ENCODE measurements at places on chromosomes 2 and 18. TPM values are rescaled to one million over a fixed set of nuclear protein-coding genes. Genes with fewer than 3 reads are reported as not detected.

The TMEM131 gene
- 48.1 TPM for polyA plus RNA-seq

GRCh38 chr18:44458777-44459176 lies 221.9 kb upstream of the SETBP1 start:
- DNase-seq = no peak

GRCh38 chr2:223084873-223085272 lies 32.9 kb downstream of the KCNE4 start:
- no peak for DNase-seq

DNA sequence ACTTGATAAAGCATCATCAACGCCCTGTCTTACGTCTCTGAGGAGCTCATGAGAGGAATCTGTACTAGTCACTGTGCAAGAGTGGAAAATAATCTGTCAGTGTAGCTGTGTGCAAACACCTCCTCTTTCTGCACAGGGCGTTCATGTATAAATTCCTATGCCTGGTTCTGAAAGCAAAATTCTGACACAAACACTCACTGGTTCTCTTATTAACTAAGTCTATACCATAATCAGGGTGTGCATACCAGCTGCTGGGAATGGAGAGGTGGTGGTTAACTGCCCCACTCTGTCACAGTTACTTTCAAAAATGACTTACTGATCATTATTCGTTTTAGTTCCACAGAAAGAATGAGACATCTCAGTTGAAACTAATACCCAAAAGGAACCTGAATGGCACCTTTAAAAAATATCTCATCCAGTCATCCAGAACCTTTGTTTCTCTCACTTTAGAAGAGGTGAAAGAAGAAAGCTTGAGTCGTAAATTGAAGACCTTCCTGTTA lies 35.7 kb downstream of the STK39 start:
- no peak for DNase-seq

DNA sequence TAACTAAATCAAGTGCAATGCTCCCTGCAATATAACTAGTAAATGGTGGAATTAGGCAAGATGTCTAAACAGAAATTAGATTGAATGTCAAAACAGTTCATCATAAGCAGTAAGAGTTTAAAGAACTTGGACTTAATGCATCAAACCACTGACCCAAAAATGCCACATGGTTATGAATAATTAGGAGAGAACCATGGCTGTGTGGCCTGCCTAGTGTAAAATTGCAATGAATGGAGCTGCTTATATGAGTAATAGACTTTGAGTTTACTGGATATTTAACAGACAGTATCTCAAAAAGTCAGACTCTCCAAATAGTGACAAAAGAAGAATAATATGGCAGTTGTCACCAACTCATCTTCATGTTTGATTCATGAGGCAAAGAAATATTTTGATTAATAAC lies 101.6 kb upstream of the COL5A2 start:
- DNase-seq = no peak

The CD302 gene
- polyA plus RNA-seq = 13.1 TPM

All from renal cortex interstitium (tissue), 15 donors.